Small intestine (tissue), 16 donors: ENCODE measurements at places on chromosomes 5 and 9.

DNA sequence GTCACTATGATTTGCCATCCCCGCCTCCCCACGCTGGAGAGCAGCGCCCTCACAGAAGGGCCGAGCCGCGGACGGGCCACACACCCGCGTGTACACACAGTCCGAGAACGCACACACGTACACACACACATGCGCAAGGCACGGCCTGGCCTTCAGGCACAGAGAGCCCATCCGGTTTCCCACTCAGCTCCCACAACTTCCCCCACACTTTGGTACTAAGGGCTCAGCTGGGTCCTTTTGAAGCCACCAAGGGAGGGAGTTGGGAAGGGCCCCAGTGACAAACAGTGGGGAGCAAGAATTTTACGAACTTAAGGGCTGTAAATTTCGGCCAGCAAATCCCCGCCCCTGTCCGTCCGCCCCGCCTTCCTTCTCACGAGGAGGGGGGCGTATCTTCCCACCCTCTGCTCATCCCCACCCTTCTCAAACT lies 133.3 kb upstream of the HAND1 start:
- no peak for DNase-seq

DNA sequence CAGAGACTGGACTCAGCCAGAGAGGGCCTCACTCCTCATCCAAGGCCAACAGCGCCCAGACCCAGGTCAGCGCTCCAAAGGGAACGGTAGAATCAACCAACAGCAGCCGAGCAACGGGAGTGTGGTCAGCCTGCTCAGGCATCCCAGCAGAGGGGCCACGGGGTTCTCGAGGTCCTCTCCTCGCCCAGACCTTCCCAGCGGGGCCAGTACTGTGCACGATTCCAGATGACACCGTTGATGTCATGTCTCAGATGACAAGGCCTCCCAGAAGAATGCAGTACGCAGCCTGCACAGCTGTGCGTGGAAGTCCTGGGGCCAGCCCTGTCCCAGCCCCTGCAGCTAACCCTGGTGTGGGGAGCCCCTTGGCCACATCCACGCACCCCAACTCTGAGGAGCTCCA lies 141.0 kb upstream of the PPP1R26 start:
- no peak for DNase-seq

GRCh38 chr5:113520429-113520828 lies 6.9 kb downstream of the YTHDC2 start:
- DNase-seq, result no peak

- DNase-seq, result peak; percentile 7
Observed at GRCh38 chr9:125674981-125675973, 31.7 kb downstream of the MAPKAP1 start.

DNA sequence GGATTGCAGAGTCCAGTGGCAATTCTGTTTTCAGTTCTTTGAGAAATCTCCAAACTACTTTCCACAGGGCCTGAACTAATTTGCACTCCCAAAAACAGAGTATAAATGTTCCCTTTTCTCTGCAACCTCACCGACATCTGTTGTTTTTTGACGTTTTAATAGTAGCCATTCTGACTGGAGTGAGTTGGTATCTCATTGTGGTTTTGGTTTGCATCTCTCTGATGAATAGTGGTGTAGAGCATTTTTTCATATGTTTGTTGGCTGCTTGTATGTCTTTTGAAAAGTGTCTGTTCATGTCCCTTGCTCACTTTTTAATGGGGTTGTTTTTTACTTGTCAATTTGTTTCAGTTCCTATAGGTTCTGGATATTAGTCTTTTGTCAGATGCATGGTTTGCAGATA lies 72.6 kb downstream of the PALM2AKAP2 start:
- DNase-seq, result no peak

DNA sequence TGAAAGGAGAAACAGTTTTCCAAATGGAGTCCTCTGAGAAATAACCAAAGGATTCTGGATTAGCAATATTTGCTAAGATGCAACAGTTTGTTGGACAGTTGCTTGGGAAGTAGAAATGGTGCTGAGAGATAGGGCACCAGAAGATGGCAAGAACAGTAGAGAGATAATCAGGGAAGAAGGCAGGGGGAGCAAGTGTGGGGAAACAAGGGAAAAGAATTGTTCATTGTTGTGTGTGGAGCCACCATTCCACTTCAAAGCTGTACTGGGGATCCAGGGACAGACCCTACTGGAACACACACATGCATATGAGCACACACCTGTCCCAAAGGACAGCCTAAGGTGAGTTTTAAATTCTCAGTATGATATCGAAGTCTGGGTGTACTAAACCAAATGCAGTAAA lies 152.5 kb downstream of the ZNF608 start:
- DNase-seq, result no peak

- no peak for DNase-seq
Observed at GRCh38 chr5:98847054-98847453, 73.6 kb downstream of the RGMB start.

GRCh38 chr5:20618340-20618739 lies 630.3 kb upstream of the CDH18 start:
- DNase-seq, result no peak

GRCh38 chr5:95026718-95027117 lies 258.2 kb downstream of the MCTP1 start:
- no peak for DNase-seq

DNA sequence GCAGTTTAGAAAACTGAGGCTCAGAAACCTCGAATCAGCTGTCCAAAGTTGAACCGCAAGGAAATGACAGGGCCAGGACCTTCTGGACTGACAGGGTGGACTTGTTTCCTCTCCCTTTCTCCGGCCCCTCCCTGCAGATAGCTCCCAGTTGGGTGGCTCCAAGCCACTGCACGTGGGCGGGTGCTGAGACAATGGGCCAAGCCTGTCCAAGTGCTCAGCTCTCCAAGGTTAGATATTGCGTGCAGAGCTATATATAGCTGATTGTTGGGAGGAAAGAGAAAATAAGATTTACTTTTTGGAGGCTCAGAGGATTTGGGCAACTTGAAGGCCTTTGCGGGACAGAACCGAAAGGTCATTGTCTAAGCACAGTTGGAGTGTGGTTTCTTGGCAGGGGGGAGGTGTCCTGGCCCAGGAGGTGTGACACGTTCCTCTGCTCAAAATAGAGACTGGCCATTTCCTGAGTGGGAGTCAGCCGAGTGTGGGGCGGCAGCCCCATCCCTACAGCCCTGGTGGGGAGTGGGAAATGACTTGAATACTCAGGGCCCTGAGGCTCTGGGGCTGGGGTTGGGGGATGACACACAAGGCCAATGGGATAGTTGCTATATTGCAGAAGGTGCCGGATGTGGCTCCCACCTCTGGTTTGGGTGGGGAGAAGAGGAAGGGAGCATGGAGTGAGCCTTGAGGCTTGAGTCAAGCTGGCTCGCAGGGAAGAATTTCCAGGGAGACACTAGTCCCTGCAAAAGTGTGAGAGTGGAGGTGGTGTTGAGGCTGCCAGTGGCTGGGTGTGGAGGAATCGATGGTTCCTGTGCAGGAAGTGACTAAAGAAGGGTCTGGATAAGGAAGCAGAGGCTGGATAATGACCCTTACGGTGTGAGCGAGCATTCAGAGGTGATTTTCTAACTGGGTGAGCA lies 44.4 kb upstream of the SMAD5 start:
- DNase-seq, result no peak

GRCh38 chr5:133930061-133930812 lies 38.2 kb downstream of the C5orf15 start:
- DNase-seq, result no peak

DNA sequence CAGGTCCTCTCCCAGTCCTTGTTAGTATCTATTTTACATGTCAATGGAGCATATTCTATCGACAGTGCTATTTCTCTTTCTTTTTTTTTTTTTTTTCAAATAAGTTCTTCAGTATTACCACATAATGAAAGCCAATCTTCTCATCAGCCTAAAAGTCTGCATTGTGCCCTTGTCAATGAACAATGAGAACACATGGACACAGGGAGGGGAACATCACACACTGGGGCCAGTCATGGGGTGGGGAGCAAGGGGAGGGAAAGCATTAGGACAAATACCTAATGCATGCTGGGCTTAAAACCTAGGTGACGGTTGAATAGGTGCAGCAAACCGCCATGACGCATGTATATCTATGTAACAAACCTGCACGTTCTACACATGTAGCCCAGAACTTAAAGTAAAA lies 47.7 kb upstream of the TEX48 start:
- DNase-seq, result no peak

DNA sequence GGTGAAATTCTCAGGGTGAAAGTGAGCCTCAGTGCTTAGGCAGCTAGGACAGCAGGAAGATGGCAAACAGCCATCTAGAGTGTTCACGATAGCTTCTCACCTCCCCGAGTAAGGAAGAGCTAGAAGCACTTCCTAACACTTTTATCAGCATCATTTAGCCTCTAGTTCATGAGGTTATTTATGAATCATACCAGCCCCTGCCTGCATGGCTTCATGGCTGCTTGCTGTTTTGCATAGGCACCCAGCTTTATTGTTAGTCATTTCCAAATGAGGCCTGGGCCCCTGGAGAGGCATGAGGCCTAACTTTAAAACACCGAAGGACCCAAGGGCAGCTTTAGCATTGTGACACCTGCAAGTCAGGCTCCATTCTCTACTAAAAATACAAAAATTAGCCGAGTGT lies 134.9 kb upstream of the PANK3 start:
- DNase-seq, result no peak

DNA sequence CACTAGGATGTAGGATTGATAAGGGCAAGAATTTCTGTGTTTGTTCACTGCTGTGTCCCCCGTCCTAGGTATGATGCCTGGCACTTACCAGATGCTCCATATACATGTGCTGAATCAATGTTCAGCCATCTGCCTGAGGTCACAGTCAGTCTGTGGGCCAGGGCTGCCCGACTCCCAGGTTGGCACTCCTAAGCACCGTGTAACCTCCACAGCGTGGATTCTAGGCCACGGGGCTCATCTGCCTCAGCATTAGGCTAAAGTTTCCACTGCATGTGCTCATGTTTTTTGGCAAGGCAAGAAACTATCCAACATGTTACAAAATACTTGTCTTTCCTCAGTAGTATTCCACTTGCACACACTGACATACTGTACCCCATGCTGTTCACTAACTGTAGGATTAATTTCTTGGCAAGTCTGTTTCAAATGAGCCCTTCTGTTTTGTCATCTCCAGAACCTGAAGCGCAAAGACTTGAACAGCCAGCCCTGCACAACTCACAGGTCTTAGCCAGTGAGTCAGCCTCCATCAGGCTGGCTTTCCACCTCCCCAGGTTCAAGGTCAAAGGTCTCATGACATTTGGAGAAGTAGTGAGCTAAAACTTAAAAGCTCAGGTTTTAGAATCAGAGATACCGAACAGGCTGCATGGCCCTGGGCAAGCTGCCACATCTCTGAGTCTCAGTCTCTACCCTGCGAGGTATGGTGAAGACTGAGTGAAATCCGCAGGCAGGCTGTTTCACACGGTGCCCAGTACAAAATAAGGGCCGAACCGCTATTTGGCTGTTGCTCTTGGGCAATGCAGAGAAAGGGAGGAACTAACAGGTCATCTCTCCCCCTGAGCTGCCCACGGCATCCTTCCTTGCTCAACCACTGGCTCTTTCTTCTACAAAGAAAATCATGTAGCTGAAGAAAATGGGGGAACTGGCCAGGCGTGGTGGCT lies 7.2 kb downstream of the TOR1A start:
- peak; percentile 13 for DNase-seq

DNA sequence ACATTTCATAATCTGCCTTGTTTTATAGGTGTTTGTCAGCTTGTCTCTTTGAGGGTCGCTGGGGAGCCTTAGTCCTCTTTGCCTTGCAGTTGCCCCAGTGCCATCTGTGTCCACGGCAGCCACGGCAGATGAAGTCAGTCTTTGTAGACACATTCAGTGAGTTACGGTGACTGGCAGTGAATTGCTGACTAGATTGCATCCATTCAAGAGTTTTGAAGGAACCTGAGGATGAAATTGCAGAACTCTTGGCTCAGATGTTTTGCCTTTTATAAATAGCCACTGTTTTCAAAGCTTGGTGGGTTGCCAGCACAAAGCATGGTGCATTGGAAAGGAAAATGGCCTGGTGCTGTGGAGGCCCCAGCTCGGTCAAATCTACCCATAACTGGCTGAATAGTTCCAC lies 125.6 kb downstream of the TRIO start:
- DNase-seq, result no peak

GRCh38 chr9:95780121-95780520 lies 95.4 kb upstream of the ERCC6L2 start:
- no peak for DNase-seq

DNA sequence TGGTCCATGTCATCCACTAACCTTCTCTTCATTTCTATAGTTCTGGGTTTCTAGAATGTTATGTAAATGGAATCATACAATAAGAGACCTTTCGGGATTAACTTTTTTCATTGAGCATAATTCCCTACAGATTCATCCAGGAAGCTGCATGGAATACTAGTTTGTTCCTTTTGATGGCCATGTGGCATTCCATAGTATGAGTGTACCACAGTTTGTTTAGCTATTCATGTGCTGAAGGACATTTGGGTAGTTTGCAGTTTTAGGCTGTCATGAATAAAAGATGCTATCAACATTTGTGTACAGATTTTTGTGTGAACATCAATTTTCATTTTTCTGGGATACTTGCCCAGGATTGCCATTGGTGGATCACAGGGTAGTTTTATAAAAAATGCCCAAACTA lies 6.8 kb upstream of the SPTLC1 start:
- DNase-seq, result no peak

GRCh38 chr9:114799925-114800324 lies 5.9 kb downstream of the TNFSF15 start:
- DNase-seq, result no peak

- DNase-seq, result no peak
Observed at GRCh38 chr5:133478199-133478985, 133.9 kb downstream of the FSTL4 start.

- DNase-seq, result no peak
Observed at GRCh38 chr5:78693339-78693738, 44.8 kb upstream of the LHFPL2 start.

- DNase-seq, result no peak
Observed at GRCh38 chr9:16032799-16033198, 480.0 kb downstream of the CCDC171 start.

DNA sequence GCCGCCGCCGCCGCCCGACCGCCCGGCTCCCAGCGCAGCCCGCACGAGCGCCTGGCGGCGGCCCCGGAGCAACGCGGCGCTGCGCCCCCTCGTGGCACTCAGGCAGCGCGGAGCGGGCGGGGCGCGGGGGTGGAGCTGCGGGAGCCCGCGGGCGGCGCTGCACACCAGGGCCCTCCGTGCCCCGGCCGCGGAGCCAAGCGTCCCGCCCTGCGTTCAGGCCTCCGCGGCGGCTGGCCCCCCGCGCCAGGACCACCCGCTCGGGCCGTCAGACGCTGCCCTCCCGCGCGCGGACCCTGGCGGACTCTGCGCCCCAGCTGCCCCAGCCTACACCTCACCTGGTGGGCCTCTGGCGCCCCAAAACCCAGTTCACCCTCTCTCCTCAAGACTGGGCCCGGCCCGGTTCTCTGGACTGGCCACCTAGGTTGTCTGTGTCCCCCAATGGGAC lies at the start of gene RASGEF1C:
TSS of gene RASGEF1C (minus strand) at position 75 of the 445 bp plus-strand sequence. CDS start 71,159 bp downstream, outside the sequence.
- DNase-seq, result peak; percentile 60

GRCh38 chr5:21919414-21920022 lies 933.6 kb downstream of the CDH12 start:
- DNase-seq, result peak; percentile 11
